ENCODE measurements at places on chromosomes 2 and 18.

GRCh38 chr2:124476291-124476690 lies 451.2 kb downstream of the CNTNAP5 start:
- peak; percentile 45 for DNase-seq

- peak; percentile 62 for DNase-seq
Observed at GRCh38 chr18:50973367-50974126, 5.7 kb downstream of the ELAC1 start.

DNA sequence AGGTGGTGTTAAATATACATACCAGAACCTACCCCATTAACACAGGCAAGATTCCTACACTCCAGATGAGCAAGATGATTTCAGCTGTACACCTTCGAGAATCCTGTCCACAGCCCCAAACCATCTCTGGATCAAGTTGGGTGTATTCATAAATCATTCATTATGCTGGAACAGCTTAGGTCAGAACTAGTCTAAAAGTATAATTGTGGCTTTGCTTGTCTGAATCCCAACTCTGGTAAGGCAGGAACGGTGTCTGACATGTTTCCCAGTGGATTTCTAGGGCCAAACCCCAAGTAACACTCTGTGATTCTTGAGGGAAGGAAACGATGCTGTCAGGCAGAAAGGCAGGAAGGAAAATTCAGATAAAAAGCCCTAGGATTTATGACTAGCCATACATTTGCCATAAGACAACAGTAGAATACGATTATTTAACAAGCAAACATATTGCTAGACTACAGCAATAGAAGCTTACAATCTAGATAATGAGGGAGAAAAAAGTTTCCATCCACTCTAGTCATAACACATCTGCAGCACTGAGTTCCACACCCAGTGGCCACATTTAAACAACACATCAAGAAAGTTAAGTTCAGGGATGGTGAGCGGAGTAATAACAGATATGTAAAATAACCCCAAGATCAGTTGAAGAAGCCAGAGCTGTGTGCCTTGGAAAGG lies 444.8 kb downstream of the RND3 start:
- DNase-seq, result no peak

GRCh38 chr2:45942237-45942738 lies 290.8 kb downstream of the PRKCE start:
- DNase-seq, result peak; percentile 43

DNA sequence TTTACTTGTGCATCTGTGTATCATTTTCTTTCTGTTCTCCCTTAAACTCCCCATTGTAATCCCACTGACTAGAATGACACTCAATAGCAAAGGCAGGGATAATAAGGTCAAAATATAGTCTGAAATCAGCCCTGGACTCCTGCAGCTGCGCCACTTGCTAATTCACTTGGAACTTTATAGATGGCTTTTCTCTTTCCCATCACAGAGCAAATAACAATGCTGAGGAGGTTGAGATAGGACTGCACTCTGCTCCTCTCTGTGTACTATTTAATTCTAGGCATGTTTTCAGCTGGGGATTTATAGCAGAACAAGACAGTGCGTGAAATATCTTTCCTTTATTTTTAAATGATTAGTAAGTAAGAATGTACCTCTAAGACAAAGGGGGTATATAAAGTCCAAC lies 324.2 kb downstream of the LNPK start:
- no peak for DNase-seq
